ENCODE measurements at places on chromosomes 2 and 18. TPM values are rescaled to one million over a fixed set of nuclear protein-coding genes. Genes with fewer than 3 reads are reported as not detected.

DNA sequence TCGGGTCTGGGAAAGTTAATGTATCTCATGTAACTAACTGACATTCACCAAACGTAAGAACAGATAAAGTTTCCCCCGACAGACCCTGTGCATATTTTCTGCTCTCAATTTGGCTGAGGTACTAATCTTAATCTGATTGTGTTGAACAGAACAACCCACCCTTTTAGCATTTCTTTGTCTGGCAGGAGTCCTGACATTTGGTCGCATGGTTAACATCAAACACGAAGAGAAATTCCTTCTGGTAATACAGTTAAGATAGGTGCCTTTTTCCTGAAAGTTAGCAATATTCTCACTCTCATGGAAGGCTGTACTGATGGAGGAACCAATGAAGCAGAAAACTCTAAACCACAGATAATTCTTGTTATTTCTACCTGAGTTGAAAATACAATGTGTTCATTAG, 520.8 kb downstream of the PARD3B start:
- no peak for DNase-seq

DNA sequence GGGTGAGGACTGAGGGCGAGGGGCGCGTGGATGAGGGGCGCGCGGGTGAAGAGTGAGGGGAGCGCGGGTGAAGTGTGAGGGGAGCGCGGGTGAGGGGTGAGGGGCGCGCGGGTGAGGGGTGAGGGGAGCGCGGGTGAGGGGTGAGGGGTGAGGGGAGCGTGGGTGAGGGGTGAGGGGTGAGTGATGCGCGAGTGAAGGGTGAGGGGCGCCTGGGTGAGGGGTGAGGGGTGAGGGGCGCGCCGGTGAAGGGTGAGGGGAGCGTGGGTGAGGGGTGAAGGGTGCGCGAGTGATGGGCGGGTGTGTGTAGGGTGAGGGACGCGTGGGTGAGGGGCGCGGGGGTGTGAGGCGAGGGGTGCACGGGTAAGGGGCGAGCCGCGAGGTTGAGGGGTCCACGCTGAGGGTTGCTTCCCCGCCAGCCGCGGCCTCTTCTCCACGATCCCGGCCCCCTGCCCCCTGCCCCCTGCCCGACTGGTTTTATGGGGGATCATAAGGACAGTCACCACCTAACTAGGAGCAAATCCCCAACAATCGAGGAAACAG, 1.1 kb upstream of the SLC66A2 start:
- no peak for DNase-seq

CYS1 gene
- polyA plus RNA-seq, result 18.8 TPM

ZNF519 gene
- polyA plus RNA-seq, result 14.2 TPM

ZNF521 gene
- 57.8 TPM for polyA plus RNA-seq
